Right cardiac atrium (tissue), 5 donors: ENCODE measurements at places on chromosomes 12 and 14. TPM values are rescaled to one million over a fixed set of nuclear protein-coding genes. Genes with fewer than 3 reads are reported as not detected.

Gene KCNMB4
- total RNA-seq: 3.5 TPM

Gene NTN4
- 96.1 TPM for total RNA-seq

Gene BDKRB1
- not detected for total RNA-seq

Gene NELL2
- total RNA-seq: 0.71 TPM

Gene CLEC6A
- not detected for total RNA-seq

Gene HCAR1
- not detected for total RNA-seq

Gene NYNRIN
- 12.0 TPM for total RNA-seq

Gene PIWIL1
- total RNA-seq: not detected
